ENCODE measurements at places on chromosomes 2 and 18.

GRCh38 chr2:45943219-45944044 is 292.0 kb downstream of the PRKCE start:
- DNase-seq: no peak

DNA sequence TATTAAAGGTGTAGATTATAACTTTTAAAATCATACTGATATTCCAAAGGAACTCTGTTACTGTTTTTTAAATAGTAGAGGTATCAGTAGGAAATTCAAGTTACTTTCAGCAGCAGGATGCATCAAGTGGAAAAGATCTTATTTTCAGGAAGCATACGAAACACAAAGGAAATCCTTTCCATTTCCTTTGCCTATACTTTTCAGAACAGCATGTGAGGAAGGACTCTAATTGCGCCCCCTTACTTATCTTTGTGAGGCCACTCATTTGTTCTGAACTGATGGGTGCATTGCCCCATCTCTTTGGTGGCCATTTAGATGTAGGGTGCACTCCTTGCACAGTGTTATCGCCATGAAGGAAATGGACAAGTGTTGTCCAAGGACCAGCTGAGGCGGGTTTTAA is 145.3 kb downstream of the BABAM2 start:
- DNase-seq: no peak

GRCh38 chr2:157468931-157469708 is 25.2 kb upstream of the CYTIP start:
- DNase-seq: no peak

DNA sequence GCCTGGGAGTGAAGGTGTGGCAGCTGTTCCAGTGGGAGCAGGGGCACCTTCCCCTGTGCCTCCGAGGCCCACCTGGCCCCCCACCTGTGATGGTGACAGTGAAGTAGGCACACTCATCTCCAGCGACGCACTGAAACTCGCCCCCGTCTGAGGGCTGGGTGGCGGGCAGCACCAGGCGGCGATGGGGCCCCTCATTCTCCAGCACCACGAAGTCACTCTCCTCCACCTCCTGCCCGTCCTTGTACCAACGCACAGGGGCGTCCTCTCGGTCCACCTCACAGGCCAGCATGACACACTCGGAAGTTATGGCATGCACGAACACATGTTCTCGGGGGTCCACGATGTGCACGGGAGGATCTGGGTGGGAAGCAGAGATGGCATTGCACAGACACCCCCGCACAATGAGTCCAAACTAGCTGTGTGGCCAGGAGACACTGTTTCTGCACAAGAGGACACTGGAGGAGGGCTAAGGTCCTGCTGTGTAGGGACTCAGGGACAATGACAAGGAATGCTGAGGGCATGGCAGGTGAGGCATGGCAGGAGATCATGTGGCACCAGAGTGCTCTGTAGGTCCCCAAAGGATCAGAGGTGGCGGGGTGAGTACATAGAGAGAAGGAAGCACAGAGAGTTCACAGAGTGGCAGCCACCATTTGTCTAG is 7.9 kb downstream of the OBSL1 start:
- DNase-seq: no peak

- DNase-seq: no peak
Observed at GRCh38 chr2:231198291-231199173, at the start of gene ARMC9. ARMC9 (plus strand) TSS chr2:231198631; CDS start chr2:231206239, 7,608 bp downstream.

DNA sequence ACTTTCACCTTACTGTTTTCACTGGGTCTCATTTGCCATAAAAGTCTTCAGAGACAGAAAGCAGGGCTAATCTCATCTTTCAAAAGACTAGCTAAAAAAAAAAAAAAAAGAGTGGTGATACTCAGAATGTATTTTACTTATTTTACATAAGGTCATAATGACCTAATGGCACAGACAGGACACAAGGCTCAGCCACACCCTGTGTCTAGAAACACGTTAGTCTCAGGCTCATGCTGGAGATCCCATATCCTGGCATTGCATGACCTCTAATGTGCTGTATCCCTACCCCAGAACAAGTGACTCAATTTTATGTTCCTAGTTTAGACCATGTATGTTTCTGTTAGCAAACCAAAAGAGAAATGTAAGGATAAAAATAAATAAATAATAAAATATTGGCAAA is 115.4 kb downstream of the SATB2 start:
- no peak for DNase-seq

DNA sequence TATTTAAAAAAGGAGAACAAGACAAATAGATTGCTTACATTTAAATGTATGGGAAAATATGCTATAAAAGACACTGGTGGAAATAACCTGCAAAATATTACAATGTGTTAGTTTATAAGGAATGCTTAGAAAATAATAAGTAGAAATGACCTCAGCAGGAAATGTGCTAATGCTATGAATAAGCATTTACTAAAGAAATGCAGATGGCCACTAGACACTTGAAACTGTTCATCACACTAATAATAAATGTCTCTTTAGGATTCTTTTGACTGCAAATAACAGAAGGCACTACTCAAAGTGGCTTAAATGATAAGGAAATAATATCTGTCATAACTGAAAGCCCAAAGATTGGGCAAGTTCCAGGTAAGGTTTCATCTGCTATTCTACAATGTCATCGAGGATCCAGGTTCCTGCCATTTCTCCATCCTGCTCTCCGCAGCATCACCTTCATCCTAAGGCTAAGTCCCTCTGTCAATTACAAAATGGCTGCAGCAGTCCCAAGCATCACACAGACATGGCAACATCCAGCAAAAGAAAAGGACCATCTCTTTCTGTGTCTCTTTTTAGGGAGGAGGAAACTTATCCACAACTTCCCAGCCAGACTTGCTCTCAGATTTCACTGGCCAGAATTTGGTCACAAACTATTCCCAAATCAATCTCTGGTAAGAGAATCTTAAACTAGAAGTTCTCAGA is 21.9 kb downstream of the METTL8 start:
- no peak for DNase-seq

DNA sequence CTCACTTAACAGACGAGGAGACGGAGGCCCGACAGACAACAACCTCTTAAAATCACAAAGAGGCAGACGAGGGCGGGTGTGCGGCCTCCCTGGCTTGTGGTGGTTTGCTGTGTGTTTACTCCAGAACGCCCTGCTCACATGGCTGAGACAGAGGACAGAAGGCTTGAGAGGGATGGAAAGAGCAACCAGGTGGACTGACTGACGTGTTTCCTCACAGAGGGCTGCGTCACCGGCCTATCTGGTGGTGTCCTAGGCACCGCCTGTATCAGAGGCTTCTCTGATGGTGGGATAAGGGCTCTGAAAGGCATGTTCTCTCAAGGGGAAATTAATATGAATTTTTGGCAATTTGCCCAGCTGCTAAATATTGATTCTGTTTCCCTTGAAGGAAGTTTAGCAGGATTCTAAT is 47.0 kb upstream of the RALBP1 start:
- DNase-seq: no peak

GRCh38 chr2:86675104-86675503 is 45.0 kb upstream of the RMND5A start:
- no peak for DNase-seq

DNA sequence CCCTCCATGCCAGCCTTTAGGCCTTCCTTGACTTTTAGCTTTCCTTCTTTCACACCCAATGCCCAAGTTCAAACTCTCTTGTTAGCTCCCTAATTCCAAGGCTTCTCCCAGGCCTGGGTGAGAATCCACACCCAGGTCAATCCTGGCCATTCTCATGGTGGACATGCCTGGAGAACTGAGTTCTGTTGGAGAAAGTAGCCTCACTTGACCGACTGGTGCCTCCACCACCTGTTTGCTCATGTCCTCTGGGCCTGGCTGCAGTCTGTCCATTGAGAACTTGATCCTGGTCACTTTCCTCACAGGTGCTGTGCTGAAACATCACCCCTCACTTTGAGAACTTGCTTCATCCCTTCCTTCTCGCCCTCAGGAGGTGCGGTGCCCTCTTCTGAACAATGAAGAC is 189.1 kb upstream of the TWIST2 start:
- no peak for DNase-seq

GRCh38 chr18:30385684-30386083 is 656.9 kb downstream of the DSC3 start:
- no peak for DNase-seq

DNA sequence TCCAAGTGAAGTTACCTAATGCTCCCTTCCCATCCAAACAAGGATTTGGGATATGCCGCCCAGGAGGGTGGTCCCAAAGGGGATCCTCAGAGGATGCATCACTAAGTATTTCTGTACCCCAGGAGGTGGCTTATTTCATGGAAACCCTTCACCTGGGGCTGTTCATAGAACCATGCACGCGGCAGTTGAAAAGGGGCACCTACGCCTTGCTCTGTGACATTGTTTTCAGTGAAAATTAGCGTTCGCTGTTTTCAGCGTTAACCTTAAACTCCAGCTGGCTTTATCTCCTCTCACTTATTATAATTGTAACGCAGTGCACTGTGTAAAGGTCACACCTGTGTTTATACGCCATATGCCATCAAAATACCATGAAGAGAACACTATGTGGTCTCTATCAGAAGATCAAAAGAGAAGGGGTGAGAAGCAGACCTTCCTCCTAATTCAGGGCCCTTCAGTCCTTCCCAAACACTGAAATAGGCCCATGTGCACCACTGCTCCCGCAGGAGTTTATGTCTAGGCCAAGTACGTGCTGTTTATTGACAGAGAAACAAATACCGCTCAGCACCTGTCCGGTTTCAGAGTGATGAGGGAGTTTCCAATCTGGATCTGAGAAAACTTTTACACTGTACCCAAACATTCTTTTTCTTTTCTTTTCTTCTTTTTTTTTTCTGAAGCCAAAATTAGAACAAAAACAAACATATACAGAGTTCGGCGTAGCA is 162.1 kb downstream of the BCL2 start:
- DNase-seq: no peak

DNA sequence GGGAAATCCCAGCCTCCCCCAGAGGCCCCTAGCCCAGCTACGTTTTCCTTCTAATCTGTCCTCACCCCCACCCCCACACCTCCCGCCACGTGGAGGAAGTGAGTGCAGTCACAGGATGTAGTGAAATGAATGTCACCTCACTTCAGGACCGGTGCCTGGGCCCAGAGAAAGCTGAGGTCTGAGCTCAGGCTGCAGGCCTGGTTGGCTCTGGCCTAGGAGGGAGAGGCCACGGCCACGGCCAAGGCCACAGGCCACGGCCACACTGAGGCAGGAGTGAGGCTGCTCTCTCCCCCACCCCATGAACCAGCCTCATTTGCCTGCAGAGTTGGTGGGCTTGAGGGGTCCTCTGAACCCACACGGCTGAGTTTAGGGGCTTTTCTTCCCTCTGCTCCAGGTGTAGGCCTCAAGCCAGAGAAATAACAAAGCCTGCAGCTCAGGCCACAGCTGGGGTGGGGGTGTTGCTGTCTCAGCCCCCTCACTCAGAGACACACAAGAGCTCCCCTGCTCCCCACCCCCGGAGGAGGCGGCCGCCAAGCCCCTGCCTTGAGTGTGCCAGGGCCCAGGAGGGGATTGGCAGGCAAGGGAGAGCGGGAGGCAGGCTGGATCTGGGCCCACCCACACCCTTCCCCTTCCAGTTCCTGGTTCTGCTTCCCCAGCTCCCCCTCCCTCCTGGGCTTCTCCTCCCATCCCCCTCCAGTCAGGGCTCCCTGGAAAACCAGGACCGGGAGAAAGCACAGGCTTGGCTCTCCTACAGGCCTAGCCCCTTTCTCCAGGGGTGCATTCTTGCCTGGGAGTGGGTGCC is 27.0 kb downstream of the DNMT3A start:
- DNase-seq: peak; percentile 58

DNA sequence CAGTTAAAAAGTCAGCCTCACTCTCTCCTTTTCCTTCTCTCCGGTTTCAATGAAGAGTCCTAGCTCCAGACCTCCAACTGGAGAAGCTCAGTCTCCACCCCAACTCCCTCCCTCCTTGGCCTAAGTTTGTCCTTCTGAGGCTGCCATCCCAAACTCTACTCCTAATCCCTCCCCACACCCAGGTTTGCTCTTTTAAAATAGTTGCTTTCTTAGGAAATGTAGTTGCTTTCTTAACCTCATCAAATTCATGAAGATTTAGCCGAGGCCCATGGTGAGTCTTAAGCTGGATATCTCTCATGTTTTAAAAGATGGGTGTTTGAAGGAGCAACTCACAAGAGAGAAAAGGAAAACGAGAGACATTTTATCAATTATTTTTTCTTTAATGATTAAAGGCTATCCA is 937 bp upstream of the LANCL1 start:
- no peak for DNase-seq

GRCh38 chr18:34848156-34848555 is 138.1 kb downstream of the DTNA start:
- no peak for DNase-seq

- DNase-seq: no peak
Observed at GRCh38 chr2:27870724-27871123, 19.5 kb downstream of the RBKS start.

GRCh38 chr2:68835621-68836020 is 35.6 kb downstream of the BMP10 start:
- DNase-seq: peak; percentile 4

GRCh38 chr2:177010146-177010545 is 202.4 kb upstream of the HNRNPA3 start:
- DNase-seq: no peak

GRCh38 chr18:36337679-36338402 is 40.3 kb downstream of the FHOD3 start:
- no peak for DNase-seq

- DNase-seq: no peak
Observed at GRCh38 chr2:181130686-181131085, 150.3 kb downstream of the UBE2E3 start.

GRCh38 chr2:3214806-3215404 is 162.7 kb downstream of the EIPR1 start:
- DNase-seq: no peak

GRCh38 chr2:134366359-134366758 is 112.5 kb downstream of the MGAT5 start:
- DNase-seq: no peak

GRCh38 chr2:19021100-19021476 is 337.3 kb downstream of the OSR1 start:
- no peak for DNase-seq

DNA sequence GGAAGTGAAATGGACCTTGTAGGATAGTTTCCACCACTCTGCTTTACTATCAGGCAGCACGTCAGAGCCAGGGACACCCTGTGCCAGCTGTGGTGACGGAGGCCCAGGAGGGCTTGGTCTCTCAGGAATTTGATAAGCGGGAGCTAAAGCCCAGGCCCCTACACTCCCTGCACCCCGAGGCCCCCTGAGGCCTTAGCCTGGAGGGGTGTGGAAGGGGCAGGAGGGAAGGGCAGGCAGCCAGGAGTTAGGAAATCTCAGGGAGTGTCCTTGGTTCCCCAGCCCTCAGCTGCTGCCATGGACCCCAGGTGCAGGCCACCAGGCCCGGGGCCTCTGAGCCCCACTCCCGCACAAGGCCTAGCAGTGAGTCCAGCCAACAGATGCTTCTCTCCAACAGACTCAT is 38.2 kb downstream of the PDIA6 start:
- no peak for DNase-seq

- DNase-seq: no peak
Observed at GRCh38 chr18:61443081-61443725, 110.0 kb downstream of the CDH20 start.

Measured in NCI-H1694 (cell line).